Esophagus squamous epithelium (tissue), 5 donors: ENCODE measurements at places on chromosomes 12 and 14.

DNA sequence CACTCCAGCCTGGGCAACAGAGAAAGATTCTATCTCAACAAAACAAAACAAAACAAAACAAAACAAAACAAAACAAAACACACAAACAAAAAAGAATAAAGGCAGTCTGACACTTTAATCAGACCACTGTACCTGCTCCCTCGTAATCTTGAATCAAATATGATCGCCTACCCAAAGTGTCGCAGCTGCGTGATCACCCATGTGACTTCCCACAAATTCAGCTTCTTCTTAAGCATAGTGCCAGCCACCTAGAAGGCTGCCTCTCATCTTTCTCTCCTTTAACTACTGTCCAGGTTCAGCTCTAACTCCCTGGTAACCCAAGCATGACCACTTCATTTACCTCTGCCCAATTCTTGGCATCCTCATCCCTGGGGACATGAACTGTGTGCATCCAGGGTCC lies 37.4 kb downstream of the FMNL3 start:
- DNase-seq: no peak

DNA sequence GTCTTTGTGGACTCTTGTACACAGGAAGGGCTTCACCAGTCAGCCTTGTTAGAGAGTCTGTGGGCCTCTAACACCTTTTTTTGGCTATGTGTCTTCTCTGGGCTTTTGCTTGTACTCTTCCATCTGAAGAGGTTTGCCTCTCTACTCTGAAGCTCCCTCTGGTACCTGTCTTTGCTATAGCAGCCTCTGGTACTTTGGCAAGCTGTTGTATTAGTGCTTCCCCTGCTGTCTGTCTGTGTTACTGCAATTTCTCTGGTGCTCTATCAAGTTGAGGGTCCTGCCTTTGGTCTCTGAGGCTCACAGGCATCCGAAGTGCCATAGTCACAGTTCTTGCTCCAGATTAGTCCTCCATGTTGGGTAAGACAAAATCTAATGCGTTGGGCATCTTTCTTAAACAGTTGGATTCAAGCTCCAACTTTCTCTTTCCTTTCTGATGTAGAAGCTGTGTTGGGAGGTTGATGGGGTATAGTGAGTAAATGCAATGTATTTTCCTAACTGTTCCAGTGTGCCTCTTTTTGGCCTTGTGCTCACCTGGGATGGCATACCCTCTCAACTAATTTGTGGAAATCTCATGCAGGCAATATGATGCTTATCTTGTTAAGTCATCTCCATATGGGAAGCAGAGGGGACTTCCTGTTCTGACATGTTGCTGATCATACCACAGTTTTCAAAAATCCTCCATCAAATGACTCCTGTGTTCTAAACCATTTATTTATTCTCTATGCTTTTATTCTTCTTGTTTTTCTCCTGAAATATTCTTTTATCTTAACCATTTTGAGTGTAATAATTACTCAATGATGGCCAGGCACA lies 88.8 kb downstream of the ATF7IP start:
- no peak for DNase-seq

DNA sequence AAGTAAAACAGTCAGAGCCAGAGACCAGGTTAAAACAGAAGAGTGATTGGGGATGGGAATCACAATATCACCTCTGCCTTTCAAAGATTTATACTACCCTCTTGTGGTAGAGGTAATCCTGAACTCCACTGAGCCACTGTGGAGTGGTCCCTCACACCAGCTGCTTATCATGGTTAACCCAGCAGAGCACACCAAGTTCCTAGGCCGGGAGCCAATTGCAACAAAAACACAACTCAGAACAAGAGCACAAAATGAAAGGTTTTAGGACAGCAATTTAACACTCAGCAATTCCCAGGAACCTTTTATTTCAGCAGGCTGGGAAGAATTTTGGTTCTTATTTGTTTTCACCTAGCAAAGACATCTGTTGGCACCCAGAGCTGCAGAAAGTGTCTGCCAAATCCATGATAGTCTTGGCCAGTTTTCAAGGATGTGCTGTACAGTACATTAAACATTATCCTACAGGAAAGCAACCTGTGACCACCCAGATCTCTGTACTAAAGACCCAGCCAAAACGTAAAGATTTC lies 220.5 kb upstream of the ATXN7L3B start:
- DNase-seq: no peak

GRCh38 chr12:59828521-59828920 lies 232.7 kb downstream of the SLC16A7 start:
- no peak for DNase-seq
